ENCODE measurements at places on chromosomes 6 and 20. TPM values are rescaled to one million over a fixed set of nuclear protein-coding genes. Genes with fewer than 3 reads are reported as not detected.

HTR1E gene
- total RNA-seq: not detected

- no peak for DNase-seq
Observed at GRCh38 chr6:10719296-10719963, 3.4 kb upstream of the TMEM14C start.

GRCh38 chr6:109381747-109382575, at the start of gene CD164:
Gene CD164, minus strand, starts transcription at chr6:109382467. Its CDS starts 89 bp downstream, at chr6:109382378.
- DNase-seq: peak; percentile 97

GRCh38 chr6:118860880-118861279, 33.1 kb upstream of the ASF1A start:
- DNase-seq: no peak

DNA sequence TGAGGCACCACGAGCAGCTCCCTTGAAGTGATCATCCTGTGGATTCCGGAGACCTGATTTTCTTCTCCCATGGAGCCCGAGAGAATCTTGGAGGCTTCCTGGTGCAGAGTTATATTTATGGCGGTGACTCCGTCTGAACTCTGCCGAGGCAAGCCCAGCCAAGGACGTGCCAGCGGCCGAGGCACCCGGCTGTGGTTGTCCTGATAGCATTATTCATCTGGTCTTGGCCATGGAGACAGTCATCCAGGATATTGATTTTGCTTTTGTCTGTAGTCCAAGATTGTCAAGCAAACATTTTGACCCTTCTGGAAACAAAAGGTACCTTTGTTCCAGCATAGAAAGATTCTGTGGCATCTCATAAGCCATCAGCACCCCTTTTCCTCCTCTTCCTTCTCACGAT, 163.3 kb downstream of the SCML4 start:
- no peak for DNase-seq

GRCh38 chr6:33052627-33053026, 20.8 kb downstream of the HLA-DPA1 start:
- DNase-seq: no peak

- peak; percentile 76 for DNase-seq
Observed at GRCh38 chr20:51529758-51530157, 12.8 kb downstream of the NFATC2 start.

DNA sequence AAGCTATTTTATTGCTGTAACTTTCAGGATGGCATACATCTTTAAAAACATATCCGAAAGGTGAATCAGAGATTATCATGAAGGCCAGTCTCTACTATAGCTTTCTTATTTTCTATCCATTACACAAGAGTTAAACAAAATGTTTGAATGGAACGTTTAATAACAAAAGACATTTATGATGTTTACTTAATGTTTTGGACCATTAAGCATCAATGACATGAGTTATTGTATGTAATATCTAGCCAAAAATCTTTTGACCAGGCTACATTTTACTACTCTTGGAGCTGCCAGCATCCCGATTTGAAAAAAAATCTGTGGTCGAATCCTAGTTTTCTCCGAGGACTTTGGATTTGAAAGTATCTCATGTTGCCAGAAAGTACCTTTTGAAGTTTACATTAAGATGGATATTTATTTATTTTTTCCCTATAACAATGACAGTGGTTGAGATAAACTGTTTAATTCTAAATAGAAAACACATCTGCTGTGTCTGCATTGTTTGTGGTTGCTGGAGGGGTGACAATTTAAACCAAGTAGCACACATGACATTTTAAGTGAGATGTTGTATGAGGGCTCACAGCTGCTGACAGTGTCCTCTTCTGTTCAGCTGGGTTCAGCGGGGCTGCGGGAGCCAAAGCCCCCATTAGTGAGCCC, 293.7 kb upstream of the TCF21 start:
- no peak for DNase-seq

DNA sequence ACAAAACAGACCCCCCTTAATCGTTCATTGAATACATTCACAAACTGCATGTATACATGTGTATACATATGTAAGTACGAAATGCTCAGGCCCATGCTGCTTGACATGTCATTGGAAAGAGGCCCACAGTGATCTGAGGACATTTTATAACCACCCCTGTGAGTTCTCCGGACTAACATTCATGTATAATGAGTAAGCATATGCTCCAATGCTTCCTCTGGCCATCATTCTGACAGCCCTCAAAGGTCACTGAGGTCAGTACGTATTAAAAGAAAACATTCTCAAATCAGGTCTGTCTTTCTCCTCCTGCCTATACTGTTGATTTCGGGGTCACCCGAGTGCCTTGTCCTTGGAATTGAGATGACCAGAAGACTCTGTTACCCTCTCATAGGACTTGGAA, 54.9 kb downstream of the TENT5A start:
- DNase-seq: no peak

RFX6 gene
- total RNA-seq: not detected

GRCh38 chr6:39870950-39871349, 63.3 kb downstream of the MOCS1 start:
- DNase-seq: no peak

SLC17A9 gene
- total RNA-seq: 2.5 TPM

GRCh38 chr6:75602246-75603105, 796 bp downstream of the SENP6 start:
- peak; percentile 80 for DNase-seq

DPPA5 gene
- not detected for total RNA-seq

DNA sequence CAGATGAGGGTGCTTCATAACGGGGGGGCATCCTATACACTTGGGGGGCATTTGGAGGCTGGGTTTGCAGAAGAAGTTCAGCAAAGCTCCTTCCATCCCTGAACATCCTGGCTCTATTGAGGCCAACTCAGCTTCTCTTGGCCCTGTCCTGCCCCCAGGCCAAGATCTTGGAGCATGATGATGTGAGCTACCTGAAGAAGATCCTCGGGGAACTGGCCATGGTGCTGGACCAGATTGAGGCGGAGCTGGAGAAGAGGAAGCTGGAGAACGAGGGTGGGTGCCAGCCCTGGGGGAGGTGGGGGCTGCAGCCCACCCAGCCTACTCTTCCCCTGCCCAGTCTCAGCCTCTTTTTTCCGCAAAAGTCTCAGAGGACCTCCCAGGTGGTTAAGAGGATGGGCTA, 17.2 kb downstream of the GDAP1L1 start:
- DNase-seq: no peak

MYT1 gene
- total RNA-seq: 1.5 TPM

DNA sequence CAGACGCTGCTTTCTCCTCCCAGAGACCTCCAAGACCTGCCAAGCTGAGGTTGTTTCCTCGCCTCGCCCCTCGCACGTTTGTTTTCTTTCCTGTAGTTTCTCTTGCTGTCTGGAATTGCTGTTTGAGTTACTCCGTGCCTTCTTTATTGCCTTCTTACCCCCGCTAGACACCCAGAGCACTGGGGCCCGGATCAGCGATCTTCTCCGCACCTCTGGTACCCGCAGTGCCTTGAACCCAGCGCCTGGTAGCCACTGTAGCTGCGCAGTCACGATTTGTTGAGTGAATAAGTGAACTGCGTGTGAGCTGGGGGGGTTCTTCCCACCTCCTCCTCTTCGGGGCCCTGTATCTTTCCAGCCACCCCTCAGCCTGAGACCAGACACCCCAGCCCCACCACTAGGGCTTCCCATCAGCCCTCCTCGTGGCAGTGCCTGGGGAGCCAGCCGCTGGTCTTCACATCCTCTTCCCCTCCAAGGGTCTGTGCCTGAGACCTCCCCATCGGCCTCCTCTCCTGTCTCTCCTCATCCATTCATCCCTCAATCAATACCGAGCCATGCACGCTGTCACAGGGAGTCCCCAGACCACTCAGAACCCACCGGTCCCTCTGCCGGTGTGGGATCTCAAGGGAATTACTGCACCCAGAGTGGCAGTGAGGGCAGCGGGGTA, 849 bp upstream of the BMP7 start:
- no peak for DNase-seq

DNA sequence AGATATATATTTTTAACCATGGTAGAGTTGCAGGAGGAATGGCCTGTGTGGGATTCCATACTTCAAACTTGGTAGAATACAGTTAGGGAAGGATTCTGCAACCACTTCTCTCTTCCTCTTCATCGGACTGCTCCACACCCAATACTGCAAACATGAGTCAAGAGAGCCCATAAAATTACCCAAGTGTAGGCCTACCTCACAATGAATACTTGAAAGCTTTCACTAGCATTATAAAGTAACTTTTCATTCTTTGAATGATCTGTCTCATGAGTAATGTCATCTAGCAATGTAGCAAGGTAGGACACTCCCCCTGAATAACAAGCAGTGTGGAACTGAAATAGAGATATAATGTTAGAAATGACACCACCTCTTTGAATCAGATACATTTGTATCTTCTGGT, 79.4 kb downstream of the FOXC1 start:
- no peak for DNase-seq

DNA sequence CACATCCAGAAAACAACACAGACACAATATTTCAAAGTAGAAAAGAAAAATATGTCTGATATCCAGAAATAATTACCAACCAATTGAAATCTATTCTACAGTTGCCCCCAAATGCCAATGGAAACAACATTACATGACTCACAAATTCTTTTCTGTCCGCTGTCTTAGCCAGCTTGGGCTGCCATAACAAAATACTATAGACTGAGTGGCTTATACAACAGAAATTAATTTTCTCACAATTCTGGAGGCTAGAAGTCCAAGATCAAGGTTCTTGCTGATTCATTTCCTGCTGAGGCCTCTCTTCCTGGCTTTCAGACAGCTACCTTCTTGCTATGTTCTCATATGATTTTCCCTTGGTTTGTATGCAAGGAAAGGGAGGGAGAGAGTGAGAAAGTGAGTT, 698.1 kb downstream of the DHX35 start:
- no peak for DNase-seq

GHRH gene
- total RNA-seq: 11.3 TPM

DNA sequence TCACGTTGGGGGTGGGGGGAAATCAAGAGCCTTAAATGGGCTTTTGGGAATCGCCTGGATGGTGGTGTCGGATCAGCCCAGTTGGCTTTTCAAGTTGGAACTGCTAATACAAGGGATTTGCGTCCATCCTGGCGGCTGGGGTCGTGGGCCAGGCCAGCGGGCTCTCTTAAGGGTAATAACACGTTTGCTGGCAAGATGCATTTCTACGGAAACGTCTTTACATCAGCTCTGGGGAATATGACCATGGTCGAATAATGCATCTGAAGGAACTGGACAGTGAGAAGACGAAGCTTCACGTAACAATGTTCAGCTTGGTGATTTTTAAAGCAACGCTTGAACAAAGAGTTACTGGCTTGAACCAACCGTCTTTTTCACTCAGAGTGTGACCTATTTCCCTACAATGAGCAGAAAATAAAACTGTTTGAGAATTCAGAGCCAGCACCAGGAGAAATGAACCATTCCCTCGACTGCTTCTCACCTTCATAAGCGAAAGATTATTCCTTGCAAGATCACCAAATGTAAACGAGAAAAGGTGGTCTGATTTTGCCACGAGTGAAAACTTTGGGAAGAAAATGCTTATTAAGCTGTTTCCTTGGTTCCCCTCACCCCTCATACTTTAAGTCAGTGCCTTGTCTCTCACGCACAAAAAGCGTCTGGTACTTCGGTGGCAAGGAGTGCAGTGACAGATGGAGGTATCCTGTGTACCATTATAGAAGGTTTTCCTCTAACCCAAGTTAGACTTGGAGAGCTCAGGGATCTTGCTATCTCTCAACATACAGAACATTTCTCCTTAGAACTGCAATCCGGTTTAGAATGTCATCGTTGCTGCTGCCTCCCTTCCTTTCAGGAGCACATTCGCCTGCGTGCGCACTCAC, 1.4 kb upstream of the MARCKS start:
- DNase-seq: peak; percentile 27

TMEM14A gene
- 11.8 TPM for total RNA-seq

CABLES2 gene
- 12.3 TPM for total RNA-seq

DNA sequence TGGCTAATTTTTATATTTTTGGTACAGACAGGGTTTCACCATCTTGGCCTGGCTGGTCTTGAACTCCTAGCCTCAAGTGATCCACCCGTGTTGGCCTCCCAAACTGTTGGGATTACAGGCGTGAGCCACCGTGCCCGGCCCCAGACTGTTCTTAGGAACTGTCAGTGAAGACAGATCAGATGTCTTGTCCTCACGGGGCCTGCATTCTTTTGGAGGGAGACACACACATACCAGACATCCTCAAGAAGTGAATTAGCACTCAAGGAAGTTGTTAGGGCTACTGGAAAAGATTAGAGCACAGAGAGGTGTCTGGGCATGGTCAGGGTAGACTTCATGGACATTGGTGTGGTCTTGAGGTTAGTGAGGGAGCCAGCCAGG, 10.3 kb upstream of the LPIN3 start:
- no peak for DNase-seq

- DNase-seq: no peak
Observed at GRCh38 chr20:53425941-53426340, 167.7 kb downstream of the ZNF217 start.

DNA sequence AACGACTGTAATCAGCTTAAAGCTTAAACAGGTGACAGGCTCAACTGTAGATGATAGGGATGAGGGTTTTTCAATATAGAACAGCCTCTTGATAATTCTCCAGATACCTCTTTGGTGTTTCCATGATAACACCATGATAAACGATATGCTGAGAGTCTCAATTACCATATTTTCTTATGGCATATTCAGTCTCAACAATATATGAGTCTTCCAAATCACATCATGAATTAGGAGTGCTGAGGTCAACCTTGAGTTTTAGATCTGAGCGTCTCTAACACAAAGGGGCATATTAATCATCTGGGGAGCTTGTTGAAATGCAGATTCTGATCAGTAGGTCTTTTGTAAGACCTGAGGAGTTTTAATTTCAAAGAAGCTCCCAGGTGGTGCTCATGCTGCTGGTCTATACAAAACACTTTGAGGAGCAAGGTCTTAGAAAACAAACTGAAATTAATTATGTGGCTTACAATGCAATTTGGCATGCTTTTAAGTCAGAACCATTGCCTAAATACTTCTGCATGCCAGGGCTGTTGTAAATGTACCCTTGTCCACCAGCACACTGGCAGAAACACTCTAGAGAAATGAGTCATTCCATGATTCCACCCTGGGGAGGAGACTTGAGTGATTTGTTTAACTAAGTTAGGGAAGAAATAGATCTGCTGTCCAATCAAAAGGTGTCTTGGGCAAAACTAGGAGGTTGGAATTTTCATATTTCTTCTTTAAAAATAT, 49.6 kb downstream of the PTCHD4 start:
- no peak for DNase-seq

- no peak for DNase-seq
Observed at GRCh38 chr20:19308146-19308545, 95.7 kb downstream of the SLC24A3 start.

- no peak for DNase-seq
Observed at GRCh38 chr6:23111984-23112383, 542.6 kb downstream of the HDGFL1 start.

DNA sequence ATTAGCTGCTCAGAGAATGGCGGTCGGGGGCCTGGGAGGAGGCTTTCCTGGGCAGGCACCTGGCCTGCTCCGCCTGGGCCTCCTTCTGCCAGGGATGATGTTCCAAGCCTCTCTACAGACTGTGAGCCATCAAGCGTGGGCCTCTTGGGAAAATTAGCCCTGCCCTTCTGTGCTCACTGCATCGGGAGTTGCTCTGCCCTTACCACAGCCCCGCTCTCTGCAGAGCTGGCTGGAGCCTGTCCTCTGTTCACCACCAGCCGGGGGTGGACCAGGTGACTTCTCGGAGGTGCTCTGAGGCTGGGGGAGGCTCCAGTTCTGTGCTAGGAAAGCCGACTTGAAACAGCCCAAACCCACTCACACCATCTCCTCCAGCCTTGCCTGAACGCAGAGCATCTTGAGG, 24.2 kb downstream of the MDGA1 start:
- no peak for DNase-seq
